T-cell (primary cell): ENCODE measurements at places on chromosomes 16 and 17. TPM values are rescaled to one million over a fixed set of nuclear protein-coding genes. Genes with fewer than 3 reads are reported as not detected.

The TTYH2 gene
- 16.1 TPM for total RNA-seq

The MFAP4 gene
- 0.63 TPM for total RNA-seq

The RAB37 gene
- 31.2 TPM for total RNA-seq

The MYL11 gene
- total RNA-seq: not detected

The G6PC1 gene
- total RNA-seq: 0.19 TPM
